ENCODE measurements at places on chromosomes 11 and 22.

DNA sequence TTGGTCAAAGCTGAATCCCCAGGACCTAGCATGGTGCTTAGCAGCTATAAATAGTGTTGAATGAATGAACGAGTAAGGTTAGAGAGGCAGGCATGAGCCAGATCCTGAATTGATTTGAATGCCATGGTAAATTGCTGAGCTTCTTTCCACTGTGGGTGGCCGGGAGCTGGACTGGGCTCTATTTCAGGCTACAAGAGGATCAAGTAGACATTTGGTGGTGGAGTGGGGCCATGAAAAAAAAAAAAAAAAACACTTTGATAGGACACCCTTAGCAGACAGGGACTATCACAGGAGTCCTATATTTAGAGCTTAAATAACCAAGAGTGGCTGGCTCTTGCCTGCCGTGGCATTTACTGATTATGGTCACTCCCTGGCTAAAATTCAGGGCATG is 77.6 kb downstream of the MIAT start:
- no peak for DNase-seq

DNA sequence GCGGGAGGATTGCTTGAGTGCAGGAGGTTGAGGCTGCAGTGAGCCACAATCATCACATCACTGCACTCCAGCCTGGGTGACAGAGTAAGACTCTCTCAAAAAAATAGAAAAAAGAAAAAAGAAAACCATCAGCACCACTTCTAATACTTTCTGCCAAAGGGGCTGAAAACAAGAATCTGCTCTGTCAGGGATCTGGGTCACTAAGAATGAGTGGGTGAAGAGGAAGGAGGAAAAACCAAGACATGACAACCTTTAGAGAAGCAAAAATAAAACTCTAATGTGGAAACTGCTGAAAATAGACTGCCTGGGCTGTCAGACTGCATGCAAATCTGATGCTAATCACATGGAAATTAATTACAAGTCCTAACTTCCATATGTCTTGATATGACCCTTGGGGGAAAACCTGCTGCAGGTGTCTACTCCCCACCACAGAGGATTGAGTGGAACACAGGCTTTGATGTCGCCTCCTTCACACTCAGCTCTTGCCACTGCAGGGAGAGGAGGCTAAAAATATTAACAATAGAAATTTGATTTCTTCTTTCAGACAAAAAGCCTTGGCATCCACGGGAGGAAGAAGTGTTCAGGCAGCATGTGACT is 62.5 kb upstream of the CRTAM start:
- DNase-seq = no peak

DNA sequence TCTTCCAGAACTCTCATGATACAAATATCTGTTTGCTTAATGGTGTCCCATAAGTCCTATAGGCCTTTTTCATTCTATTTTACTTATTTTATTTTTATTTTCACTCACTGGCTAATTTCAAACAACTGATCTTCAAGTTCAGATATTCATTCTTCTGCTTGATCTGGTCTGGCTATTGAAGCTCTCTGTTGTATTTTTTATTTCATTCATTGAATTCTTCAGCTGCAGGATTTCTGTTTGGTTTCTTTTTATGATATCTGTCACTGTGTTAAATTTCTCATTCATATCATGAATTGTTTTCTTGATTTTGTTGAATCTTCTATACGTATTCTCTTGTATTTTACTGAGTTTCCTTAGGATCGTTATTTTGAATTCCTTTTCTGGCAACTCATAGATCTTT is 2.6 kb upstream of the OR10A3 start:
- no peak for DNase-seq

GRCh38 chr11:75888416-75888815 is 73.4 kb downstream of the UVRAG start:
- DNase-seq = no peak

DNA sequence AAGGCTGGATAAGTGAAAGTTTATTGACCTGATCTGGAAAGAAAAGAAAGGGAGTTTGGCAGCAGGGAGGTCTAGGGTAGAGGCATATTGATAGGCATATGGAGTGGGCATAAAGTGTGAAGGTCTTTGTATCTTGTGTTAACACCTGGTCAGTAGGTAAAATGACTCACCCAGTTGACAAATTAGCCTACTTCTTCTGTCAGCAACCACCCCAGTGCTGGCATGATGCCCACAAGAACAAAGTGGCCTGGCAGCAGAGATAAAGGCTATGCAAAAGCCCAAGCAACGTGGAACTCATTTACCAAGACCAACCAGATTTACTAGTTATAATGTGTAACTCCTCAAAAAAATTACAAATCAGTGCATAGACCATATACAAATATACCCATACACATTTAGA is 4.9 kb downstream of the OR10A3 start:
- no peak for DNase-seq

GRCh38 chr11:20881328-20882079 is 212.1 kb downstream of the NELL1 start:
- DNase-seq = no peak

GRCh38 chr11:36373016-36374010 is 77.2 kb downstream of the PRR5L start:
- DNase-seq = no peak

GRCh38 chr11:130213143-130213978 is 53.8 kb downstream of the ST14 start:
- no peak for DNase-seq

- no peak for DNase-seq
Measured at GRCh38 chr11:19980957-19981669, 179.2 kb downstream of the DBX1 start.

- no peak for DNase-seq
Measured at GRCh38 chr11:47791774-47792430, 24.8 kb upstream of the FNBP4 start.
